ENCODE measurements at places on chromosomes 6 and 20.

- DNase-seq, result no peak
Measured at GRCh38 chr6:2182251-2182650, 63.2 kb downstream of the GMDS start.

GRCh38 chr6:141107591-141108160 is 1025.0 kb upstream of the GJE1 start:
- DNase-seq, result no peak

- no peak for DNase-seq
Measured at GRCh38 chr20:2698186-2698817, 5.7 kb downstream of the EBF4 start.

GRCh38 chr6:4225161-4225872 is 89.9 kb upstream of the ECI2 start:
- no peak for DNase-seq
